ENCODE measurements at places on chromosomes 1 and 21.

DNA sequence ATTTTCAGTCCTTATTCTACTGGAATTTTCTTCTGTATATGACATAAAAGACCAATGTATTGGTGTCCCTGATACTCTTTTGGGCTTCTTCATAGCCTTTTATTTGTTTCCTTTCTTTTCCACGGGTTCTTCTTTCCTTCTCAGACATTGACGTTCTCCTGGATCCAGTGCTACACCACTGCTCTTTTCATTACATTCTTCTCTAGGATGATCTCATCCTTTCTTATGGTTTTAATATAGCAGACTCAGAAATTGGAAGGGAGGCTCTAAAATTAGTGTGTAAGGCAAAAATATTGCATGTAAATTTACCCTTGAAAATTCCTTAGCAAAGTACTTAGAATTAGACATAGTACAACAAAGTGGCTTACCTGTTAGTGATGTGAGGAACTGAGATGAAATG, 65.3 kb downstream of the SELENOF start:
- DNase-seq, result no peak

GRCh38 chr21:41614511-41614910, 106.6 kb upstream of the TMPRSS2 start:
- DNase-seq, result no peak

GRCh38 chr1:172465617-172466016, 21.7 kb upstream of the PIGC start:
- no peak for DNase-seq

DNA sequence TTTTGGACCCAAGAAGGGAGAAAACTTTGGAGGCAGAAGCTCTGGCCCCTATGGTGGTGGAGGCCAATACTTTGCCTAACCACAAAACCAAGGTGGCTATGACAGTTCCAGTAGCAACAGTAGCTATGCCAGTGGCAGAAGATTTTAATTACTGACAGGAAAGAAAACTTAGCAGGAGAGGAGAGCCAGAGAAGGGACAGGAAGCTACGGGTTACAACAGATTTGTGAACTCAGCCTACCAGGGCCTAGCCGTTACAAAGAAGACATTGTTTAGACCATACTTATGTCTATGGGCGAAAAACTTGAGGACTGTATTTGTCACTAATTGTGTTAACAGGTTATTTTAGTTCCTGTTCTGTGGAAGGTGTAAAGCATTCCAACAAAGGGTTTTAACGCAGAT, 10.4 kb upstream of the ACOT11 start:
- DNase-seq, result no peak

- no peak for DNase-seq
Observed at GRCh38 chr1:188363943-188364342, 1535.2 kb downstream of the PLA2G4A start.

DNA sequence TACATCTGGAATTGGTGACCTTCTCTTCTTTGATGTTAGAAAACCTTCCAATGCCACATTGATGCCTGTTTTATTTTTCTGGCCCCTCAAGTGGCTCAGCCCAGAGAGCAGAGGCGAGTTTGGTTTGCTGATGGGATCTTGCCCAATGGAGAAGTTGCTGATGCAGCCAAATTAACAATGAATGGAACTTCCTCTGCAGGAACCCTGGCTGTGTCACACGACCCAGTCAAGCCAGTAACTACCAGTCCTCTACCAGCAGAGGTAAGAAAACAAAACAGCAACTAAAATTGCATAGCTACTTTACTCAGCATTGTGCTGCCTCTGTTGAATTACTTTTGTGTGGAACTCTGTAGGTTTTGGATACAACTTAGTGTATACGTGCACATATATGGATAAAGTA, 97.6 kb downstream of the CC2D1B start:
- DNase-seq, result no peak

- no peak for DNase-seq
Observed at GRCh38 chr1:218953386-218953785, 220.3 kb upstream of the LYPLAL1 start.

- no peak for DNase-seq
Observed at GRCh38 chr1:30533141-30533540, 190.2 kb downstream of the MATN1 start.

GRCh38 chr1:200473698-200474371, 64.0 kb upstream of the ZNF281 start:
- DNase-seq, result no peak
